ENCODE measurements at places on chromosomes 4 and X.

DNA sequence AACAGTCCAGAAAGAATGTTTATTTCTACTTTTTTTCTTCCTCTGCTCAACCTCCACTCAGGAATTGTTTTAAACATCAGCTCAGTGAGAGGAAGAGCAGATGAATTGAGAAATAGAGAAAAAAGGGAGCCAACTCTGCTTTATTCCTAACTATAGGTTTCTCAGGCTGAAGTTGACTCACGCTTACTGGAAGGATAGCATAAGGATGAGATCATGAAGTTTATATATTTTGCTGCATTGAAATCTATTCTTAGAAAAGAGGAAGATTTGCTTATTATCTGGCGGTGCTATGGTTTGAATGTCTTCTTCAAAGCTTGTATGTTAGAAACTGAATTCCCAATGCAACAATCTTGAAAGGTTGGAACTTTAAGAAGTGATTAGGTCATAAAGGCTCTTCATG, 1673.4 kb upstream of the PCDH7 start:
- no peak for DNase-seq

- DNase-seq = no peak
These were observed 89.3 kb upstream of the KLF3 start for GRCh38 chr4:38574559-38575333.

- no peak for DNase-seq
These were observed 16.5 kb upstream of the PIM2 start for GRCh38 chrX:48935301-48935670.

DNA sequence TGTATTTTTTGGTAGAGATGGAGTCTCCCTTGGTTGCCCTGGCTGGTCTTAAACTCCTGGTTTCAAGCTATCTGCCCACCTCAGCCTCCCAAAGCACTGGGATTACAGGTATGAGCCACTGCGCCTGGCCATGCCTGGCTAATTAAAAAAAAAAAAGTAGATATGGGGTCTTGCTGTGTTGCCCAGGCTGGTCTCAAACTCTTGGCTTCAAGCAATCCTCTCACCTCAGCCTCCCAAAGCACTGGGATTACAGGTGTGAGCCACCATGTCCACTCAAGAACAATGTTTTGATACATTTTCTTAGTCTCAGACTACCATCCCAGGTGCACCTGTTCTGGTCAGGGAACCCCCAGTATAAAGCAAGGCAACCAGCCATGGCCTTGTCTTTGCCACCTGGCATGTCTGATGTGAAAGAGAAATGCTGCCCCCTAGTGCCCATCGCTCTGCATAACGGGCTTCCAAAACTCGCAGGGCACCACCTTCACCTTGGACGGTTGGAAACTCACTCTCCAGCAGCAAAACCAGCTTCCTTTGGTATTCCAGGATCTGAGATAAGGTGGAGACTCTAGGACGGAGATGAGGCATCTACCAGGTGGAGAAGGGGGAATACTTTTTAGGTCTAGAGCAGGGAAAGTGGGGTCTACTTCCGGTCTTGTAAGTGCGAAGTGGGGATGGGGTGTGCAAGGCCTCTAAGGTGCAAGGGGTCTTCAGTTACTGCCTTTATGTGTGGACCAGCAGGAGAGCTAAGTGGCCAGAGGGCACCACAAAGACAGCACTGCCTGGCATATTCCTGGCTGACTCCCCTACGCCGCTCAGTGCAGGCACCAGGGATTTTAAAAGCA, 47.7 kb upstream of the AFAP1 start:
- peak; percentile 32 for DNase-seq

DNA sequence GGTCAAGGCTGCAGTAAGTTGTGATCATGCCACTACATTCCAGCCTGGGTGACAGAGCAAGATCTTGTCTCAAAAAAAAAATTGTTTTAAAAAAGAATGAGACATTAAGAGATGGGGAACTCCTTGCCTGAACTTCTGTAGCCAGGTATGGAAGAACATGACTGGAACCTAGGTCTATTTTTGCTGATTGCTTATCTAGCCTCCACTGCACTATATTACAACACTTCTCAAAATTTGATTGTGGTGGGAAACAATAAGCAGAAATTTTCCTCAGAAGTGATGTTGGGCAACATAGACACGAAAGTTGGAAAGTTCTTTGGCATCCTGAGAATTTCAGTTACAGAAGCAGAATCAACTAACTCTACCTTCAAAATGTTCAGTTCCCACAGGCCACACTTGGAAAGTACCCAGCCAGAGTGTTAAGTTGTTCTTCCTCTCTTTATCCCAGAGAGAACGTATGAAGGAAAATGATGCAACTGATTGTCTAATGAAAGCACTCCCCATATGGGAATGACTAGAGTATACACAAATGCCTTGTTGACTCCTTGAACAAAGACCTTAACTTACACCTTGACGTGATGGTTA, 50.0 kb downstream of the LUZP4 start:
- no peak for DNase-seq

DNA sequence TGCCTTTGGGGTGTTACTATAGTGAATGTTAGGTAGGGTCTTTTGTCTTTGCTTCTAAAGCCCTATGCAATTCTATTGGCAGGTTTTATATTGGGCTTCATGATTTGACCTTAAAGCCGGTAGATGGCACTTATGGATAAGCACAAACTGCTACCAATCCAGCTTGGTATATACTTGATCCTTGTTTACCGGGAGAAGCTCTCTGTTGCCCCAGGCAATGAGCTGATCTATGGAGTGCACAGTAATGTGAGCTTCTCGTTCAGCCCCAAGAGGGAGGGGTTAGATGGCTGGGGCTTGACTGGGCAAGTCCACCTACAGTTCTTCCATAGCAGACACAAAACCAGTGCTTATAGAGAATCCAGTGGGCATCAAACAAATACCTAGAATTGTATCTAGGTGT, 287.2 kb upstream of the CT83 start:
- DNase-seq = no peak

DNA sequence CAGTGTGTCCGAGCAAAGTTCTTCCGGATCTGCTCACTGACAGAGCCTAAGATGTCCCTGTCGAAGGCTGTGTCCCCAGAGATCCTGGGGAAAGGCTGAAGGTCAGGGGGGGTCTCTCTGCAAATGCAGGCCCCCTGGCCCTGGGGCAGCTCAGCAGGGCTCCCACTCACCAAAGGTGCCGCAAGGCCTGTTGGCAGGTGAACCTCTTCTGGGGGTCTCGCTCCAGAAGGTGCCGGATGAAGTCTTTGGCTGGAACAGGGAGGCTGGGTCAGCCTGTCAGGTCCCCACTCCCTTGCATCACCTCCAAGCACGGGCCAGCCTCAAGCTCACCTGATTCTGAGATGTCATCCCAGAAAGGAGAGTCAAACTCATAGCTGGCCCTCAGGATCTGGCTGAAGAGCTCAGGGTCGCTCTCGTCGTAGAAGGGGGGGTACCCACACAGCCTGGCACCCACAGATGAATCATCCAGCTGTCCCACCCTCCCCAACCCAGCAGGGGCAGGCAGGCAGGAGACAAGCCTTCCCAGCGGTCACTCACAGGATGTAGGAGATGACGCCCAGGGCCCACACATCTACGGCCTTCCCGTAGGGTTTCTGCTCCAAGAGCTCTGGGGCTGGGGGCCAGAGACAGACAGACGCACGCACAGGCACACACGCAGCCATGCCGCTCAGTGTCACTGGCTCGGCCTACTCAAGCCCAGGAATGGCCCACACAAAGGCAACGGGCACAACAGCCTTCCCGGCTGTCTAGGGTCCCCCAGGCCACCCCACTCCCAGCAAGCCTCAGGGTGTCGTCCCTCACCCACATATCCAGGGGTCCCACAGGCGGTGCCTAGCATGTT, 2.6 kb downstream of the PNCK start:
- no peak for DNase-seq

GRCh38 chr4:101232074-101232776, 115.1 kb downstream of the PPP3CA start:
- DNase-seq = no peak

DNA sequence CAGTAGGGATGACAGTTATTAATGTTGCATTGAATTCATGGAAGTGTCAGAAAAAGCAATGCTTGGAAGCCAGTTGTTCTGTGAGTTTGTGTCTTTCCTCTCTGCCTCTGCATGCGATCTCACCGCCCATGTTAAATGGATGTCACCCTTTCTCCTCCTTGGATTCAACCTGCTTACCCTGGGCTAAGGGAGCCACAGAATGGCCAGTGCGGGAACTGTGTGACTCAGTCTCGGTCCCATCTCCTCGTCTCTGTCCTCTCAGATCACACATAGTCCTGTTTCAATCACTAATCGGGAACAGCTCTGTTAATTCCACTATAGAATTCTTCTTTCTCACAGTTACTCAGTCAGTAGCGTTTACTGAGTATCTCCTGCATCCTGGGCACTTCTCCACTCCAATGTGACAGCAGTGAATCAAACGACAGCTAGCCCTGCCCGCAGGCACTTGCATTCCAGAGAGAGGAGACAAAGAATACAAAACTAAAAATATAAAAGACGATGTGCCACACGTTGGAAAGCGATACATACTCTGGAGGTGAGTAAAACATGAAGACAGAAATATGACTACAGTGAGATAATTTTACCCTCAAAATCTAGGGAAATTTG, 53.6 kb upstream of the TLR3 start:
- DNase-seq = no peak

- DNase-seq = no peak
These were observed 485.0 kb upstream of the FAT1 start for GRCh38 chr4:187208651-187209050.

DNA sequence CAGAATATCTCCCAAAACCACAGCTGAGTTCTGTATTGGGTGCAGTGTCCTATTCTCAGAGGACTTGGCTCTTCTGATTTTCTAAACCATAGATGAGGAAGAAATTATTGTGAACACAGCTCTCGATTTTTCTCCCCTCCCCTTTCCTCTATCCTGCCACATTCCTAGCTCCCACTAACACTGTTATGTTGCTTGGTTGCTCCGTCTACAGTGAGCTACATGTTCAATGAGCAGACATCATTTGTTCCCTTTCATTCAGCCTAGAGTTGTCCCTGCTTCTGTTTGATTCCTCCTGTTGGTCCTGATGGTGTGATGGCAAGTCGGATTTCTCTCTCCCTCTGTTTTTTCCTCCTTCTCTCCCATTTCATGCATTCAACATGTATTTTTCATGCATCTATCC, 65.9 kb downstream of the DIPK2B start:
- no peak for DNase-seq

GRCh38 chrX:110384490-110384889, 25.8 kb downstream of the RTL9 start:
- no peak for DNase-seq

GRCh38 chr4:6233929-6234328, 33.6 kb upstream of the JAKMIP1 start:
- no peak for DNase-seq

GRCh38 chr4:5385741-5386311, 322.5 kb downstream of the EVC2 start:
- DNase-seq = no peak

GRCh38 chrX:66674506-66674905, 35.6 kb upstream of the EDA2R start:
- DNase-seq = no peak

DNA sequence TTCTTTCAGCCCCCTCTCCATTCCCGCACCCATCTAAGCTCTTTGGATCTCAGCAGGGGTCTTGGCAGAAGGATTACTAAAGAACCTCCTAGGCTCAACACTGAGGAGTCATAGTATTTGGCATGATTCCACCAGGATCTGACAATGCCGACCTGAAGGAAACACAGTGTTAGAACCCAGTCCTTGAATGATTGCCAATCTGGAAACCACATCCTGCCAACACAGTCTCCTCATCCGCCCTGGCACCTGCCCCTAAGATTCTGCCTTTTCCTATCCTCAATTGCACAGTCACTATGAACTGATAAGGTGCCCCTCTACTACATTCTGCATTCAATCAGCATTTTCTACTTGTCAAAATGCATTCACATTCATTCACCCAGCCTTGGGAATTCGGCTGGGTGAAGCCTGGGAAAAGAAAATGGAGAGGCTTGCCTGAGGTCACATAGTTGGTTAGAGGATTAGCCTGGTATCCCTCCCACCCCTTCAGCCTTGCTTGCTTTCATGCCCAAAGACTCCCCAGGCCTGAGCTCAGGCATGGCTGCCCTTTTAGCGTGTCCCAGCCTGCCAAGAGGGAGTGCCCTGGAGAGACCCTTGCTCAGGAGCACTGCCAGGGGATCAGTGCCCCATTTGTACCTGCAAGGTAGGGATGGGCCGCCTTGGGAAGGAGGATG, 2.2 kb upstream of the CLDN2 start:
- no peak for DNase-seq

GRCh38 chr4:101958547-101958946, 168.0 kb downstream of the BANK1 start:
- DNase-seq = no peak

DNA sequence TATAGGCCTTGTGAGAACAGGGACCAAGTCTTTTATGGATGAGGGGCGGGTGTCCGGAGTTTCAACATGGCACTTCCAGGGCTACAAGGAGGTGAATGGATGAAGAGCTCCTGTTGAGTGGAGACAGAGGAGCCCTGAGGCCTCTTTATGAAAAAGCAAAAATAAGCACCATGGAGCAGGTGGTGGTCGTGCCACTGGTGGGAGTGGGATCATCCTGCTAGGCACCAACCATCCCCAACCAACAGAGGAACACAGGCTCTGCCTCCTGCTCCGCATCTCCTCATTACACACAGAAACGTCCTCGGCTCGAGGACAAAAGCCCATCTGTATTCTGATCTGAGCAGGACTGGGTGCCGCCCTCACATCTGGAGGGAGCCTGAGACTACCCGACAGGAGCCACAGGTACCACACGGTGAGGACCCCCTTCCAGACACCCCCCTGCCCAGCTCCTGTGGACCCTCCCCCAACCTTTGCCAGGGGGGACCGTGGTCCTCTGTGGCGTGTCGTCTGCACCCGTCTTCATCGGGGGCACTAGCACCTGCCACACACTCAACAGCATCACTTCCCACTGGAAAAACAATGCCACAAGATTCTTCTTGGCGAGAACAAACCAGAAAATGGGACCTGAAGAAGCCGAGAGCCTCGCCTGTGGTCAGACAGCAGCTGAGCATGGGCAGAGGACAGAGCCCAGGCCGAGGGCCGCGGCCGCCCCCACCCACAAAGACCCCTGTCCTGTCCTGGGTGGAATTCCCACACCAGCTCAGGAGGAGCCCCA, 3.9 kb upstream of the PDE6B start:
- no peak for DNase-seq

- DNase-seq = no peak
These were observed 33.7 kb downstream of the CD38 start for GRCh38 chr4:15811703-15812337.

GRCh38 chrX:78643874-78644273, 15.3 kb downstream of the RTL3 start:
- no peak for DNase-seq

- no peak for DNase-seq
These were observed 110.6 kb downstream of the REPS2 start for GRCh38 chrX:17056868-17057608.

DNA sequence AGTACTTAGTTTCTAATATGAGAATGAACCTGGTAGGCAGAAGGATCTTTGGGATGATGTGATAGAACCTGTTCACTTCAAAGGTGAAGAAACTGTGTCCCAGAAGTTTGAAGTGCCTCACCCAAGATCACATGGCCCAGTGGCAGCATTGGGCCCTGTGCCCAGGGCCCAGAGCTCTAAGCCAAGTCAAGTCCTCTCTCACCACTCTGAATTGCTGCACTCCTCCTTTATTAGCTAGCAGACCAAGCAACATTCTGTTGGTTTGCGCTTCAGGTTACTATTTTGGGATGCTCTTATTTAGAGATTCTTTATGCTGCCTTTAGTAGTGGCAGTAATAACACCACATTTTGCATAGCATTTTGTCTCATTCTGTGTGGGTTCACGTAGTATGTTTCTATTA, 82.7 kb downstream of the PARM1 start:
- DNase-seq = no peak
